CD8-positive, alpha-beta T cell (primary cell): ENCODE measurements at places on chromosomes 3 and 15.

DNA sequence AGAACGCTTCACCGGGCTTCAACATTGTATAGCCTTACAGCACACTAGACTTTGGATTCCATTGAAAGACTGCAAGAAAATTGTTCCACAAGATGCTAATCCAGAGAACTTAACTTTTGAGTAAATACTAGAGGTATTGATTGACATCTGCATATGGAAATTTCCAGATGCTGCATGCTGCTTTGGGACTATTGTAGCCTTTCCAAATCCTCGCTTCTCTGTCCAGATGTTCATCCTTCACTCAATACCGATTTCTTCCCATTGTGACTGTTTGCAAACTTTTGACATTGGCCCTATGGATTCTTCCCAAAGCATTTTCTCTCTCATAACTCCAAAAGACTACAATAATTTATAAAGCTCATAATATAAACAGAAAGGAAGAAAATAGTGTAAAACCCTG, 41.4 kb downstream of the COL6A6 start:
- DNase-seq = no peak

DNA sequence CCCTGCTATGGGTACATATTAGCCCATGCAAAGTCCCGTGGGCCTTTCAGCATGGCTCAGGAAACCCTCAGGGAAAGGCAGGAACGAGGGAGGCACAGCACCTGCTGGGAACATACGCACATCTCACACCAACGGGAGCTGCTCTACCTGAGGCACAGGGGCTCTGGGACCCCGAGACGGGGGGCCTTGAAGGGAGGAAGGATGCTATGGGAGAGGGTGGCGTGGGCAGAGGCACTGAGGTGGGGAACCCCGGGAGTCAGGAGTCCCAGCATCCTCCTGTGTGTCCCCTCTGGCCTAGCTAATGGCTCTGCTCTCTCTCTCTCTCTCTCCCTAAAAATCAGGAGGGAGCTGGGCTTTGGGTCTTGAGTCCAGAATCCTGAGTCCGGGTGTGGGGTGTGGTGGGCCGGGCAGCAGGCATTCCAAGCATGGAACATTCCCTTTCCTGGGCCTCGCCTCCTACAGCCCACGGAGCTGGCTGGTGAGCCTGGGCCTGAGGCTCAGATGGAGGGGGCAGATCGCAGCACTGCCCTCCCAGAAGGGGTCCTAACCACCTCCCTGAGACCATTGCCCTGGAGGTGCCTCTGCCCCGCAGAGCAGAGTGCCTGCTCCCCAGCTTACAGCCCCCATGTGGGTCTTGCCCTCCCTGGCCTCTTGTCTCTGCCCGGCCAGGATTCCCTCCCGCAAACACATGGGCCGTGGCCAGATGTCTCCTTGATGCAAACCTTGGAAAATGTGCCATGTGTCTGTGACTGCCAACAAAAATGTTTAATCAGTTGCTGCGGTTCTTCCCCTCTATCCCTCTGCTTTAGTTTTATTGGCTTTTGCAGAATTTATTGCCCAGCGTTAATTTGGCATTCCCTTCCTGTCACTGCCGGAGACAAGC, 101.6 kb downstream of the TMEM266 start:
- no peak for DNase-seq

DNA sequence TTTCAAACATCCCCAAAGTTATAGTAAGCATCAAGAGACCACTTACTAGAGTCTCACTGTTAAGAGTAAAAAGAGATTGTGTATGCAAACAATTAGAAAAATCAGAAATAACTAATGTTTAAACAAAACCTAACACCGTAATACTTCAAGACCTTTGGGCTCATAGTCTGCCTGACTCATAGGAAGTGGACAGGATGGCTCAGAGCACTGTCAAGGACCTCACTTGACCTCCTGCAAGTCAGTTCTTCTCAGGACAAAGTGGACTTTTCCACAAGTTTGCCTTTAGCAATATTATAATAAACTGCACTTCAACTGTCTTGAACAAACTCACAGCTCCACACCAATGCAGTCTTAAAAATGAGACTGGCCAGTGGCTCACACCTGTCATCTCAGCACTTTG, 34.8 kb downstream of the IL12A start:
- no peak for DNase-seq

DNA sequence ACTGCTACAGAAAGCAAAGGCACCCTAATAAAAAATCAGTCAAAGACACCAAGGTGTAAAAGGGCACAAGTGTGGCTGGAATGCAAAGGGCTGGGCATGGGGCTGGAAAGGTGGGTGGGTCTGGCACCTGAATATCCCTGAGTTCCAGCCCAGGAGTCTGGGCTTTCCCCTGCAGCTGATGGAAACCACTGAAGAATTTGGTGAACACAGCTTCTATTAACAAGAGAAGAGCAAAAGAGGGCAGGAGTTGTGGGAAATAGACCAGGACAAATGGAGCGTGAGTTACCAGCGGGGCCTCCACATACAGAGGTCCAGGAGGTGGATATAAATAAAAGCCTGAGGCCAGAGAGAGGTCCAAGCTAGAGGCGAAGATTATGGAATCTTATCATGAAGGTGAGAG, 45.1 kb upstream of the TPM1 start:
- DNase-seq = no peak

GRCh38 chr3:73624017-73624820, 522 bp downstream of the PDZRN3 start:
- no peak for DNase-seq

DNA sequence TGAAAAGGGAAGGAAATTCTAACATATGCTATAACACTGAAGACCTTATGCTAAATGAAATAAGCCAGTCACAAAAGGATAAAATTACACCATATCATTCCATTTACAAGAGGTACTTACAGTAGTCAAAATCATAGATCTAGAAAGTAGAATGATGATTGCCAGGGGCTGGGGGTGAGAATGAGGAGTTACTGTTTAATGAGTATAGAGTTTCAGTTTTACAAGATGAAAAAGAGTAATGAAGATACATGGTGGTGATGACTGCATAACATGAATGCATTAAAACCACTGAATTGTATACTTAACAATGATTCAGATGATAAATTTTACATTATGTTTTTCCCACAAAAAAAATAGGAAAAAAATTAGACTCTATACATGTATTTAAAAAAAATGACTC, 152.6 kb downstream of the SCAPER start:
- no peak for DNase-seq

DNA sequence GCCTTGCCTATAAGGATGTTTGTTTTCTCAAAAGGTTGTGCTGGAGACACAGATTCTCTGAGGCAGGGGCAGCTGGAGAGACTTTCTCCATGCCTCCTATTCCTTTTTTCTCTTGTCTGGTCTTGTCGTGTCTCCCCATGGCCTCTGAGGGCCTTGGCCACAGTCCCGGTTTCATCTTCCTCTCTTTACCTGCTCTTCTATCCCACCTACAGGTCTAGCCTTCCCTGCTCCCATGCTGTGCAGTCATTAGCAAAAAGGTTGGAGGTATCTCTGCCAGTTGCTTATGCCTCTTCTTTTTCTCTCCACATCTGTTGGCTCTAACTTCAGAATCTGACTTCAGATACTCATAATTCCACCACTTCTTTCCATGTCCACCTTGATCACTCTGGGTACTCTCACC, 191.1 kb downstream of the IL20RB start:
- DNase-seq = no peak

- DNase-seq = no peak
These were observed 65.3 kb downstream of the LRTM1 start for GRCh38 chr3:54862526-54862925.
